Iris pigment epithelial cell (primary cell): ENCODE measurements at places on chromosomes 1 and 21.

DNA sequence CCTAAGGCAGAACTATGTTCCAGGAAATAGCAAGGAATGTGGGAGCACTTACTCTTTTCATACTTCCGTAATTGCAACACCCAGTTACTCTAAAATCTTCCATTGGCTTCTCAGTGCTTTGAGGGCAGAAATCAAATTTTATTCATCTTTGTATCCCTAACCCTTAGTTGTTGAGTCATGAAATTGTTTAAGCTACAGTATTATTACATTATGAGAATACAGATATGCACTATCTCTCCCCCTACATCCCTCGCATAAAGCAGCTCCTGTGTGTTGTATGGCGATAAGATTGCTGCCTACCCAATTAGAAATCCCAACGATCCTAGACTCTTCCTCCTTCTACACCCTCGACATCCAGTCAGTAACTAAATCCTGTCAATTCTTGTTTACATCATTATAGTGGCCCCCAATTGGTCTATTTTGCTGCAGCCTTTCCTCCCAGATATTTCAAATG lies 2.6 kb downstream of the AIDA start:
- DNase-seq = peak; percentile 56

DNA sequence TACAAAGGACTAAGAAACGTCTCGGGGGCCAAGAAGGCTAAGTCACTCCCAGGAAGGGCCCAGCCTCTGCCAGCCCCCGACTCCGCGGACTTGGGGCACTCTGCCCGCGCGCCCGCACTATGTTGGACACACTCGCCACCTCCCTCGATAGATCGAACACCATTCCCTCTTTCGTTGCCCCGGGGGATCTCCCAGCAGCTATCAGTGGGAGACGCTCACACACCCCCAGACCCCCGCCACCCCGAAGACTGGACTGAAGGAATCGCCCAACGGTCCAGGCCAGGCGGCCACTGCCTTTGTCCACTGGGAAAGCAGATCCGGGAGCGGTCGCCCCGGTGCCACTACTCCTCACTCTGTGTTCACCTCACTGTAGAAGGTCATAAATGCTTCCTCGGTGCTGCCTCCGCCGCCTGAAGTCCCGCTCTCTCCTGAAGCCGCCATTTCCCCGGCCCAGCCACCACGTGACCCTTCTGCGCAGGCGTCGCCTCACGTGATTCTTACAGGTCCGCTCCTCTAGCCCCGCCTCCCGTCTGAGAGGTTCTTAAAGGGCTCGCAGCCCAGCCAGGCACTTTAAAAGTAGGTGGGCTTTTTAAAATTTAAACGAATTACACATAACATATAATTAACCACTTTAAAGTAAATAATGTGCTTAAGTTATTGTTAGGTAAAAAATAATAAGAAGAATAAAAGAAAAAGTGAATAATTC lies at the start of gene DNAJC8:
DNAJC8 (minus strand) TSS at position 472 of the 706 bp plus-strand sequence; CDS start at position 441, 31 bp downstream.
- DNase-seq = peak; percentile 95

- no peak for DNase-seq
These were observed 49.2 kb downstream of the PLXNA2 start for GRCh38 chr1:208194944-208195343.

GRCh38 chr1:183911285-183911684 lies 106.4 kb downstream of the RGL1 start:
- no peak for DNase-seq

DNA sequence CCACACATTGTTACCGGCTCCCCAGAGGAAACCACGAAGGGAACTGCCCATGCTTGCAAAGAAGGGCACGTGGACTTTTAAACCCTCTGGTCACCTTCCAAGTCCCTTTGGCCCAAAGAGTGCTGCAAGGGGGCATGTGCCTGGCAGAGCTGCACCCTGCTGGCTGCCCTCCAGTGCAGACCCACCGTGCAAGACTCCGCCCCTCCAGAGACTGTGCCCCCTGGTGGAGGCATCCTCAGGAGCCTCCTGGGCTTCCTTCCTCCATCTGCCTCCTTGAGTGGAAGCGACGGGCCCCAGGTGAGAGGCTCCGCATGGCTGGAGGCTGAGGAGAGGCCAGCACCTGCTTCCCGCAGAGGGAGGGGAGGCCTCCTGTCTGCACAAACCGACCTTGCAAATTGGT lies 100.6 kb downstream of the CRYAA start:
- DNase-seq = no peak

DNA sequence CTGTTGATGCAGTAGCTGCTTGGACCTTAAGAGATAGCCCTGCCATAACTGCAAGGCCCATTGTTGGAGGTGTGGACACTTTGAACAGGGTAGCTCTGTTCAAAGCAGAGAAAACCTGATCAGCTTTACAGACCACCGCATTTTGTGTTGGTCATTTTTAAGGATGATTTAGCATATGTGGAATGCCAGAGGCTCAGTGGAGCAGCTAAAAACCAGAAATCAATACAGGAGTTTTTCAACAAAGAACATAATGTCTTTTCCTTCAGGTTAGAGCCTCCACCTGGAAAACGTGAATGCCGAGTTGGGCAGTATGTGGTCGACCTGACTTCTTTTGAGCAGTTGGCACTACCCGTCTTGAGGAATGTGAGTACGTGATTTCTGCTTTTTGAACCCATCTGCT lies 5.7 kb downstream of the NTPCR start:
- no peak for DNase-seq

DNA sequence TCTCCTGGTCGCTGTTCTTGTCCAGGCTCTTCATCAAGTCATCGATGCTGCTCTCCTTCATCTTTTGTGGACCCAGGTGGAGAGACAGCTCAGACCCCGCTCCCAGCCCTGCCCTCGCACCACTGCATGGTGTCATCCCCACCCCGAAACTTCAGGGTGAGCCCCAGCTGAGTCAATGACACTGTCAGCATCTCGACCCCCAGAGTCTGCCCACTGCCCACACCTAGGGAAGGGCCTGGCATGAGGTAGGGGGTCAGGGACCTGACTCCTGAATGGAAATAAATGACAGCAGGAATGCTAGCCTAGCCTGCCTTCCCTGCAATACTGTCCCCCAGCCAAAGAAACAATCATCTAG lies 1.6 kb upstream of the S100A6 start:
- no peak for DNase-seq

- DNase-seq = peak; percentile 88
These were observed 5.4 kb downstream of the TRIM62 start for GRCh38 chr1:33176362-33176850.

GRCh38 chr1:34268311-34268954 lies 91.7 kb downstream of the C1orf94 start:
- DNase-seq = no peak

GRCh38 chr1:208117409-208117808 lies 126.8 kb downstream of the PLXNA2 start:
- DNase-seq = no peak

- DNase-seq = no peak
These were observed 13.1 kb downstream of the IQGAP3 start for GRCh38 chr1:156559086-156559796.

DNA sequence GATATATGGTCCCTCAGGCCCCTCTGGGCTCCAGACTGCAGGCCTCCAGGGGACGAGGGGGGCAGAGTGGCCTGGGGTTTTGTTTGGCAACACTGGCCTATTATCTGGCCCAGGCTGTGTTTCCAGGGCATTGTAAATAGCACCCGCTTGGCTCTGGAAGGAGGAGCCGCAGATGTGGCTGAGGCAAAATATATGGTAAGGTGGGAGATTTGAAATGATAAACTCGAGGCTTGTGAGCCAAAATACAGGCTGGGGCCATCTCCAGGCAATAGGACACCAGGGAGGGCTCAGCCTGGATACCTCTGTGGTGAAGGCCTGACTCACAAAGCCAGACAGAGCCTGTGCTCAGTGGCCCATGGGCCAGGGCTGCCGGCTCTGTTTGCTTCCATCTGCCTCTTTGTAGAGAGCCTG lies 14.0 kb downstream of the NAV1 start:
- DNase-seq = peak; percentile 82

DNA sequence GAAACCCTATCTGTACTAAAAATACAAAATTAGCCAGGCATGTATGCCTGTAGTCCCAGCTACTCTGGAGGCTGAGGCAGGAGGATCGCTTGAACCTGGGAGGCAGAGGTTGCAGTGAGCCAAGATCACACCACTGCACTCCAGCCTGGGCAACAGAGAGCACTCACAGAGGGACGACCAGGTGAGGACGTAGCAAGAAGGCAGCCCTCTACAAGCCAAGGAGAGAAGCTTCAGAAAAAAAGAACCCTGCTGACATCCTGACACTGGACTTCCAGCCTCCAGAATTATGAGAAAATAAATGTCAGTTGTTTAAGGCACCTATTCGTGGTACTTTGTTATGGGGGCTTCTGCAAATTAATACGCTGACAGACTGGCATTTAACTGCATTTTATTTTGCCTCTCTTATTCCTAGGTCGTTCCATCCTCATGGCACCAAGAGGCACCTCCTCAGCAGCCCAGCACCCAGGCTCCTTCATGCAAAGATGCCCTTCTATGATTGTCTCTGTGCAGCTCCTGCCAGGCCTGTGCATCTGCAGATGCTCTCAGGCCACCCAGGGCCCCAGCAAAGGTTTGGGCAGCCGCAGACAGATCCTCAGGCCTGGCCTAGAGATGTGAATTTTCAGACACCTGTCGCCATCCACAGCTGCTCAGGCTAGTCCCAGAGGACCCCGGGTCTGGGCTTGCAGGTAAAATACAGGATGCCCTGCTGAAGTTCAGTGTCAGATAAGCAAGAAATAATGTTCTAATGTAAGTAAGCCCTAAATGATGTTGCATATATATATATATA lies 86.0 kb upstream of the COX20 start:
- no peak for DNase-seq

GRCh38 chr1:46582972-46583371 lies 21.1 kb downstream of the MKNK1 start:
- DNase-seq = no peak

DNA sequence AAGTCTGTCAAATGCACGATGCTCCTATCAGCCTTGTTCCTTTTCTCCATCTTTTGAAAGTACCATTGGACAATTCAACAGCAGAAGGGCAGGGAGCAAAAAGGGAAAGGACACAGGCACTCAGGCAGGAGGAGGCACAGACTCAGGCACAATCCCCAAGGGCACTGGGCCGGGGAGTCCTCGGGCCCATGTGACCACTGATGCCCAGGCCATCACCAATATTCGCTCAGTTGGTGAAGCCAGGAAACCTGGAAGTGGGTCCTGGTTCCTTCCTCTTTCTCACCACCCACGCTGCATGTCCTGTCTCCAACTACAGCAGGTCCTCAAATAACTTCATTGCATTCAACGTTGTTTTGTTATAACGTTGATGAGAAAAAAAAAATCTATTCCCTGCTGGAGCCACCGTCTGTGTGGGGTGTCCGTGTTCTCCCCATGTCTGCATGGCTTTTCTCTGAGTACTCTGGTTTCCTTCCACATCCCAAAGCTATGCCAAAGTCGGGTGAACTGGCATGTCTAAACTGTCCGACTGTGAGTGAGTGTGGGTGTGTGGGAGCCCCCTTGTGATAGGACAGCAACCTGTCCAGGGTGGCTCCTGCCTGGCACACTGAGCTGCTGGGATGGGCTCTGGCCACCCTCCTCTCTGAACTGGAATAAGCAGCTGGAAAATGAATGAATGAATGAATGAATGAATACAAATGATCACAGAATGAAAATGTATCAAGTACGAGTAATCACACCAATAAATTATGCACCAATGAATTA lies 12.5 kb downstream of the NID1 start:
- DNase-seq = no peak

- DNase-seq = no peak
These were observed 4.5 kb upstream of the NCMAP start for GRCh38 chr1:24551290-24551959.

DNA sequence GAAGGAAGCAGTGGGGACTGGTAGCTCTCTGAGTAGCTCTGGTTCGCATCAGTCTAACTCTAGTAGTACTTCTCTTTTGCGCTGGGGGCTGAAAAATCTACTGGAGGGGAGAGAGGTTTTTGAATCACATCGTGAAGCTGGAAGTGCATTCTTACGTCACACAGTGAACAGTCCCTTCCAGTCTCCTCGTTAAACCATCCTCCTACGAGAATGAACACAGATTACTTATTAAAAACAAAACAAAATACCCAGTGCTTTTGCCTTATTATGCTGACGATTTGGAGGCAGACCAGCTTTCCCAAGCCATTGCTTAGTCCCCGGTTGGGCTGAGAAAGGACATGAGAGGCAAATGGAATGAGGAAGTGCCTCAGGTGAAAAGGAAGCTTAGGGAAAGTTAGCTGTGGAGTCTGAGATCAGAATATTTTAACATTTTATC lies 16.1 kb downstream of the HUNK start:
- DNase-seq = no peak

DNA sequence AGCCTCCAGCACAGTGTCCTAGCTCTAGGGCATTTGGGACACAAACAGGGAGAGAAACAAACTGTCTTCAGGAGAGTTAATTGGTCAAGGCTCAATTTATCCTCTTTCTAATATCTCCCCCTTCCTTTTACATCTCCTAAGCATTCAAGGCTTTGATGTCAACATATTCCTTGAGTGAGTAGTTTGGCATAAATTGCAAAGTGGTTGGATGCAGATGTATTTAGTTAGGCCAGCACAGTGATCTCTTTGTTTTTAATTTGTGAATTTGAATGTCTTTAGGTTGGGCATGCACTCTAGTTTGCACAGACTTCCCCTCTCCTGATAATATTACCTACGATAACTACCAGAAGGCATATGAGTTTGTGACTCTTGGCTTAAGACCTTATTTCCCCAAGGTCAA lies 12.5 kb upstream of the OLFML2B start:
- DNase-seq = no peak

GRCh38 chr21:17777072-17777765 lies 41.9 kb downstream of the C21orf91 start:
- DNase-seq = no peak
